ENCODE measurements at places on chromosomes 12 and 14.

DNA sequence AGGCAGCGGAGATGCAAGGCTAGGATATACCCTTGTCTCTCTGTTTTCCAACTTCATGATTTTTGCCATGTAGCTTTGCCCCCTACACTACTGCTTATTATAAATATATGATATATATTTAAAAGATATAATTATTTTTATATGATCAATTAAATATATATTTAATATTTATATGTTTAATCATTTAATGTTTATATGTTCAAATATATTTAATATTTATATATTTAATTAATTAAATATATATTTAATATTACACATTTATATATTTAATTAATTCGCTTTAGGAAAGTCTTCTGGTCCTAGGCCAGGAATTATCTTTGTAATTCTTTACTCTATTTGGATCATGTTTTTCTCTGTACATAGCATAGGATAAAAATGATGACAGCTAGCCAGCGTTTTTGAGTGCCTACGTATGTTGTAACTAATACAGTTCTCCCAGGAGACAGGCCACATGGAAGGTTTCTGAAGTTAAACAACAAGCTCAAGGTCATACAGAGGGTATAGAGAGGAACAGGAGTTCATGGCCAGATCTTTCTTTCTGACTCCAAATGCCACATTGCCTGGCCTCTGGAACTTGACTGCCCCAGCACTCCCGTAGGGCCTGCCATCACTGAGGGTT is 192.5 kb downstream of the KCNA5 start:
- DNase-seq: no peak

- no peak for DNase-seq
These were observed 27.9 kb downstream of the SMUG1 start for GRCh38 chr12:54160769-54161480.

GRCh38 chr12:79360286-79360685 is 330.5 kb downstream of the PAWR start:
- DNase-seq: no peak

GRCh38 chr14:79833781-79834180 is 377.5 kb downstream of the DIO2 start:
- DNase-seq: no peak

- DNase-seq: peak; percentile 28
These were observed 676 bp downstream of the MRPL42 start for GRCh38 chr12:93468008-93468371.

- DNase-seq: no peak
These were observed 70.6 kb downstream of the PTHLH start for GRCh38 chr12:27901959-27902358.

DNA sequence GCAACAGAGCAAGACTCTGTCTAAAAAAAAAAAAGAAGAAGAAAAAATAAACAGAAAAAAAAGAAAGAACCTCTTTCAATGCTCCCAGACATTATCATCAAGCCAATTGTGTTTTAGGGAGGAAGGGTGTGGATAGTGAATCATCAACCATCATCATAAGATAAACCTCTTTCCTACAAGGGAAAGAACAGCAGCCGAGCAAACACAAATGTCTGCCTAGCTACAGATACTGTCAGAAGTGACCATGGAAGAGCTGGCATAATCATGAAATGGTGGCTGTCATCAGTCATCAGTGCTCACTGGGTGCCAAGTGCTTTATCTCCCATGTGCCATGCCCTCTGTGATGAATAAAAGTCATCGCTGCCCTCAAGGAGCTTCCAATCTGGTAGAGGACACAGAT is 46.6 kb downstream of the SLC17A8 start:
- DNase-seq: no peak

- DNase-seq: no peak
These were observed 76.6 kb upstream of the TMPO start for GRCh38 chr12:98438656-98439230.

GRCh38 chr12:25997201-25997963 is 38.9 kb downstream of the RASSF8 start:
- DNase-seq: peak; percentile 73

DNA sequence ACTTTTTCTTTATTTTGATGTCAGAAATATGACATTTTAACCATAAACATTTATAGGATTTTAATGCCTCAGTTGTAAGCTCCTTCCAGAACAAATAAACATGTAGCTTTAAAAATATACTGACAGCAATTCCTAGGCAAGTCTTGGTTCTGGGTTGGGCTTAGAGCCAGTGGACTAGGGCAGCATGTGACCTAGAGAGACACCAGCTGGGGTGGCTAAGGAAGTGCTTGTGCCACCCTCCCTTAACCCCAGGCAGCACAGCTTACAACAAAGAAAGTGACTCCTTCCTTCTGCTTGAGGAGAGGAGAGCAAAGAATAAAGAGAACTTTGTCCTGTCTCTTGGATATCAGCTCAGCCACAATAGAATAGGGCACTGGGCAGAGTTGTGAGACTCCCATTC is 61.6 kb upstream of the KTN1 start:
- DNase-seq: no peak

DNA sequence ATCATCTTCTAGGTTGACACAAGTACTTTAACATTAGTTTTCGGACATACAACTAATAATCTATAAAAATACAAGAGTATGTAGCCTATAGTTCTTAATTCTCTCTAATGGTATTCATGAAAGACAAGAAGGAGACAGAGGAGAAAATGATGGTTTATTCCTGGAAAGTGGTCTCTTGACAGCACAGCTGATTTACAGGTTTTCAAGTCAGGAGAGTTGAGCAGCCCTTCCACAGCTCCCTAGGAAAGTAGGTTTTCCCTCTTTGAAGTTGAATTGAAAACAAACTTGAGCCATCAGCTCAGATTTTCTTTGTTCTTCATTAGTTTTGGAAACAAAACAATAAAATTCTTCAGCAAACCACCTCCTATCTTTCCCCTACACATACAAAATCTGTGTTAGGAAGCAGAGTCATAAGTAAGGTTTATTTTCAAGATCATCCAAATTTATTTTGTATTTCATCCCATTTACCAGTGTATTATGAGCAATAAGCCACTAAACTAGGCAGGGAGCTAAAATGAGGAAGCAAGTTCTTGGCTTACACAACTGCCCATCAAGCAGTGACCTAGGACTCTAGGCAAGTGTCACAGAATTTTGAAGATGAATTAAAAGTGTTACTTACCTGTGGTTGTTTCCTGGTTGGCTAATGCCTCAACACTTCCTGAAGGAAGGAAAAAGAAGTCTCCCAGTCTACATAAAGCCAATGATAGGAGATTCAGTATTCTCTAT is 357.0 kb downstream of the BCAT1 start:
- no peak for DNase-seq

- peak; percentile 27 for DNase-seq
These were observed 129.8 kb downstream of the TBX5 start for GRCh38 chr12:114275932-114276785.

GRCh38 chr12:50032515-50032853 is 7.2 kb upstream of the RACGAP1 start:
- DNase-seq: no peak

DNA sequence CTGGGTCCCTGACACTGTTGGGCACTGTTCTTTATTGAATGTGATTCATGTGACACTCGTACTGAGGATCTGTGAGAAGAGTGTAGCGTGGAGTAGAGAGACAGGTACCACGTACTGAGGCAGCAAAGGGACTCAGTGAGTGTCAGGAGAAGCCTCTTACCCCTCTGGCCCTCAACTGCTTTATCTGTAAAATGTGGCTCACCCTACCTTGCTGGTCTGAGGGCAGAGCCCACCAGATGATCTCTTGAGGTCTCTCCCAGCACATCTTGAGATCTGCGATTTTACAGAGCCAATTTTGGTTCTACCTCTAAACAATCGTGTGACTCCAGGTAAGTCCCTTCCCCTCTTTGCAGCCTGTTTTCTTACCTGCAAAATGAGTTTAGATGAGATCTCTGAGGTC is 3.1 kb downstream of the CEBPE start:
- no peak for DNase-seq

DNA sequence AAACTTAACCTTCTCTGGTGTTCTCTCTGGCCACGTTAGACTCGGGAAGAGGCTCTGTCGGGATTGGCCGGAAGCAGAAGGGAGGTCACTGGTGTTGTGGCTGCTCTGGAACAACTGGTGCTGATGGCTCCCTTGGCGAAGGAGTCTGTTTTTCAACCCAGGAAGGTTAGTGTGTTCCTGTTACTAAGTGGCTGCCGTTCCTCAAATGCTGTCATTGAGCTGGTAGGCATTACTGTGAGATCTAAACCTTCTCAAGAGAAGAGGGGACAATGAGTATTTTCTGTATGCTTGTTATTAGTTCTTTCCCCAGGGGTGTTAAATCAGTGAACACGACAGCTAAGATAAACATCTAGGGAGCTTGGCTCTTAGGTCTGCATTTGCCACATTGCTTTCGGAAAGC is 18.3 kb downstream of the POP5 start:
- DNase-seq: no peak

DNA sequence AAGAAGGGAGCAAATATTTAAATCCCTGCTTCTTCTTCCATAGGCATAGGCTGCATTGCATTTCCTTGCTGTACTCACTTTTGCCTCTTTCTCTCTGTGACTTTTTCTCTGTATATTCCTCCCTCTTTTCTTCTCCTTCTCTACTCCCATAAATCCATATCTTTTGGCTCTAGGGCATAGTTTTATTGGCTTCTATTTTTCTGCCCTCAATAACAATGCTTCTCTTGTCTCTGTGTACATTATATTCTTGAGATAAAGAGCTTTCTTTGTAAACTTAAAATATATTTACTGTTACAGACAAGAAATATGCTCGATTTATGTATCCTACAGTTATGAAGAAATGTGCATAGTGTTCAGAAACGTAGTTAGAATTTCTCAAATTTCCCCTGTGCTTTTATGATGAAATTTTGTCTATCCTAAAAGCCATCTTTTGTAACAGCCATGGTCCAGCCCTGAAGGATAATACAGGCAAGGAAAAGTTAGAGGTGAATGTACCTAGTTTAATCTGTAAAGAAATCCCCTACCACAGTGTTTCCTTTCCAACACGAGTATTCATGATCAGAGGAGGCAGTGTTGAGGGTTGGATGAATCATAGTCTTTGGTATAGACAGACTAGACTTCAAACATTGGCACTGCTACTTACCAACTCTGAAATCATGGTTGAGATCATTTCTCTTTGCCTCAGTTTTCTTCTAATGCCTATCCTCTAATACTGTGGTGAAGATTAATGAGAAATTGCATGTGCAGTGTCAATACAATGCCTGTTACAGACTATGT is 173.3 kb upstream of the FAR2 start:
- peak; percentile 13 for DNase-seq

GRCh38 chr14:80634106-80634758 is 307.3 kb downstream of the CEP128 start:
- no peak for DNase-seq
